Bronchial epithelial cell (primary cell): ENCODE measurements at places on chromosomes 2 and 18. TPM values are rescaled to one million over a fixed set of nuclear protein-coding genes. Genes with fewer than 3 reads are reported as not detected.
A peak's percentile ranks its signal among the peaks of the same experiment; 100 is the strongest.

DNA sequence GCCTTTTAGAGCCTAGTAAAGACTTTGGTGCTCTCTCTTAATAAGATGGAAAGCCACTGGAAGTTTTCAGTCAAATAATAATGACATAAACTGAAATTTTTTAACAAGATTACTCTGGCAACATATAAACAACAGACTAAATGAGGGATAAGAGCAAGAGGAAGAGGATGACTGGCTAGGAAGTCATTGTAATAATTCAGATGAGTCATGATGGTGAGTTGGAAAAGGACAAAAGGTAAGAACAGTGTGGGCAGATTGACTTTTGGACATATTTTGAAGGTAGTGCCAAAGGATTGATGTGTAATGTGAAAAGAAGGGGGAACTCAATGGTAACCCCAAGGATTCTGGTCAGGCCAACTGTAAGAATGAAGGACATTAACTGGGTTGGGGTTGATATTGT, 310.3 kb downstream of the NOL4 start:
- peak; percentile 77 for DNase-seq

DNA sequence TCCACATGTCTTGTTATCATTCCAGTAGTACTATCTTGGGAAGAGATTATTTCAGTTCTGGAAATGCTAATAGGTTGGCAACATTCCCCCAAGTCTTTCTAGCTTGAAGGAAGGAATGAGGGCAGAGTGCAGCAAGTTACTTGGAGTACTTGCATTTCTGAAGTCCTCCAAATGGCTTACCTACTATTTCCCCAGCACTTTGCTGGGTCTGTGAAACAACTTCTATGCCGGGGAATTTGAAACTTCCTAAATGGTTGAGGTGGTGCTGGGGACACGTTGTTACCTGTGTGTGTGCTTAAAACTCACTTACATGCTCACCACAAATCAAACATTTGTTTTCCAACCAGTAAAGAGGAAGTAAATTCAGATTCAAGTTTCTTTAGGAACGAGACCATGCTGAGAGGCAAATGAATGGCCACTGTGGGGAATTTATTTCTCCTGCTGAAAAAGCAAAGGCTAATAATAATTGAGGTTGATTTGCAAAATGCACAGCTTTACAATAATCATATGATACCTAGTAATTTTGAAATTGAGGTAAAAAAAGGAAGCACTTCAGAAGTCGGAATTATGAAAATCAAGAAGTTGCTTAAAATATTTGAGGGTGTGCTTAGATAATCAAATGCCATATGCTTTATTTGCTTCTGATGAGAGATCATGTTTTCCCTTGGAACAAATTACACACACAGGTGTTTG, 1167.7 kb upstream of the ZEB2 start:
- DNase-seq = peak; percentile 76

DNA sequence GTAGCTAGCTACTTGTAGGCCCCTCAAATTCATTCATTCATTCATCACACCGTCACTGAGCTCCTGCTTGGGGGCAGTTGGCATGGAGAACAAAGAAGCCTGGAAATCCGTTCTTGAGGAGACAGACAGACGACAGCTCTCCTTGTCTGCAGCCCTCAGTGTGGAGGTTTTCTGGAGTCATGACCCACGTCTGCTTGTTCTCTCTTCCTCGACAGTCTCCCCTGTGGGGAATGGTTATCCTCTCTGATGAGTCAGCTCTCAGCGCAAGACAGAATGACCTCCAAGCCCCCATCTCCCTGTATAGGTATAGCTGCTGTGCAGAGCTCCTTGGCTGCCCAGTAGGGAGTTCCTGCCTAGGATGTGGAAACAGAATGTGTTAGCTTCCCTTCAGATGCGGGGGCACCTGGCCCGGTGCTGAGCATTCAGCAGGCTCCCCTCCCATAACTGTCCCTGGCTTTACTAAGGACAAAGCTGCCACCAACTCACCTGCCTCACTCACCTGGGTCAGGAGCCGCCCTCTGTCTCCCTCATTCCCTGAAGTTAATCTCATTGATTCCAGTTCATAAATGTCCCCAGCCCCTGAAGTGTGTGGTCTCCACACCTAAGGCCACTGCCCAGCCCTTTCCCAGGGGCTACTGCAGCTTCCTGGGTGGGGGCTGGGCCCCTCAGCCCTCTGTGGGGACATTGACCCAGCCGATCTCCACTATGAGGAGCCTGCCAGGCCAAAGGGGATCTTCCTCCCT, 124.7 kb downstream of the ACKR3 start:
- no peak for DNase-seq

DNA sequence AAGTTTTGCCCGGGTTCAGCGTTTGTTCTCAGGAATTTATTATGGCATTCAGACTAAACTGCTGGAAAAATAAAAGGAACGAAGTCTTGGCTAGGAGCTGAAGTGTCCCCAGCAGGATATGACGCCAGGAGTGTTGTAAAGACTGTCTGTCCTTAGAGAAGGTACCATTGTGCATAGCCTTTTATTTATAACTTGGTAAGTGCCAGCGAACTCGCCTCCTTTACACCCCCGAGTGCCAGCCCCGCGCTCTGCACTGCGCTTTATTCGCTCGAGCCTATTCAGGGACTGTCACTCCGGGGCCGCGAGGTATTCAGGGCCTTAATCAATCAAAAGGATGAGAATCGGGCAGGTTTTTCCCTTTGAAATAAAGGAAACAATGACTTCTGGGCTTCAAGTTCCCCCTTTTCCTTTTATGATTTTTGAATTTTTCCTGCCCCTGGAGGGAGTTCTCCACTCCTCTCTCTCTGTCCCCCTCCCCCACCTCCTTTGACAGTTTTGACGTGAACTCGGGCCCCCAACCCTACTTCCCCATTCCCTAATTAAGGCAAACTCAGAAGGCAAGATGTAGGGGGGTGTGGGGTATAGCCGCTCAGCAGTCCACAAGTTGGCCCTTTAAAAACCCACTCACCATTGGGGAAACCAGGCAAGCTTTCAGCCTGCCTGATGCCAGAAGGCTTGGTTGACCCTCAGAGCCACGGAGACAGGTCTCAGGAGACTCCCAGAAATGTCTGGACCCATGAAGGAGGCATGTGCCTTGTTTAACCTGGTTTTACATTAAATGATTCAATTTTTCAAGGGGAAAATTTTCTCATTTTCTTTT, 1.3 kb upstream of the PAX3 start:
- no peak for DNase-seq

GRCh38 chr2:79980816-79981215, 323.7 kb downstream of the LRRTM1 start:
- no peak for DNase-seq

DNA sequence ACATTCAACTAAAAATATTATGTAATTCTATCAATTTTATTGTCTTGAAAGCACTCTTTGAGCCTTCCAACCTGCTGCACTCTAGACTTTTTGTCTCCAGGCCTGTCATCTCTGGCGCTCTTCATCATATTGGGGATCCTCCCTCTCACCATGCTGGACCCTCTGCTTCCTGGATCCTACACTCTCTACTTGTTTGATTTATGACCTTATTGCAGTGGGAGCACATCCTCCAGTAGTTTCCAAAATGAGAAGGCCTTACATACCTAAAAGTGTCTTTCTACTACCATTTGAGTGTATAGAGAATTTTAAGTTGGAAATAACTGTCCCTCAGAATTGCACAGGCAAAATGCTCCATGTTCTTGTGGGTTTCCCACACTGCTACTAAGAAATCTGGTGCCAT, 25.2 kb downstream of the PNO1 start:
- DNase-seq = no peak

GRCh38 chr18:77544792-77545191, 295.1 kb downstream of the GALR1 start:
- no peak for DNase-seq

The GDF7 gene
- under 0.01 and 0.13 TPM in 2 replicates for total RNA-seq

DNA sequence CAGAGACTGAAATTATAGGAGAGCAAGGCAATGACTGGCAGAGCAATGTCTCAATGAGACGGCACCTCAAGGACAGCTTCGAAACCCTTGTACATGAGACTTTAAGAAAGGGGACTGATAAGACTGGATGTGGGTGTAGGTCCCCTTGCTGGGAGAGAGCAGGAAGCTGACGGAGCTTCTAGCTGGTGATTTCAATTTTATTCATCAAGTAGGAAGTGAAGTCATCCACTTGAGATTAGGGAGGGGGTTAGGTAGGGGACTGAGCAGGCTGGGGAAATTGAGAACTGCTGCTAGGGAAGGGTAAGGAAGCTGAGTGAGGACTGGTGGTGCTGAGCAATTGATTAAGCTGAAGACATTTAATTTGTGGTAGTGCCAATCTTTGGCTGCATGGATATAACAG, 99.5 kb upstream of the ITGB6 start:
- DNase-seq = peak; percentile 85

The BMP10 gene
- total RNA-seq = not detected in 2 replicates

DNA sequence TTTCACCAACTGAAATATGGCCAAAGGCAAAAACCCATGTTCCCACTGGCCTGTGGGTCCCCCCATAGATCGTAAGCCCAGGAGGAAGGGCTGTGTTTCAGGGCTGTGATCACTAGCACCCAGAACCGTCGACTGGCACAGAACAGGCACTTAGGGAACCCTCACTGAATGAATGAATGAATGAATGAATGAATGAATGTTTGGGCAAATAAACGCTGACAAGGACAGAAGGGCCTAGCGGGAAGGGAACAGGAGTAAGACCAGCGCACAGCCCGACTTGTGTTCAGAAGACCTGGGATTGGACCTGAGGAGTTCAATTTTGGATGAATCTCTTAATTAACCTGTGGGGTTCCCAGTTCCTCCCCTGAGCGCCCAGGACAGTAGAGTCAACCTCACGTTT, 76.2 kb downstream of the TPO start:
- no peak for DNase-seq

GRCh38 chr2:229378386-229378785, 107.3 kb upstream of the PID1 start:
- DNase-seq = peak; percentile 15

GRCh38 chr2:3467654-3468053, 51.7 kb downstream of the ADI1 start:
- DNase-seq = no peak

The SERPINB4 gene
- 0.26 and 15.7 TPM in 2 replicates for total RNA-seq

The ADD2 gene
- total RNA-seq = not detected in 2 replicates

- peak; percentile 35 for DNase-seq
Observed at GRCh38 chr2:241062389-241063092, 39.5 kb downstream of the MTERF4 start.

GRCh38 chr2:85329181-85329651, 1.4 kb upstream of the TGOLN2 start:
- DNase-seq = no peak

- DNase-seq = no peak
Observed at GRCh38 chr2:78928502-78928901, 97.0 kb upstream of the REG3G start.

GRCh38 chr2:176653479-176654443, 384.5 kb downstream of the MTX2 start:
- peak; percentile 68 for DNase-seq

DNA sequence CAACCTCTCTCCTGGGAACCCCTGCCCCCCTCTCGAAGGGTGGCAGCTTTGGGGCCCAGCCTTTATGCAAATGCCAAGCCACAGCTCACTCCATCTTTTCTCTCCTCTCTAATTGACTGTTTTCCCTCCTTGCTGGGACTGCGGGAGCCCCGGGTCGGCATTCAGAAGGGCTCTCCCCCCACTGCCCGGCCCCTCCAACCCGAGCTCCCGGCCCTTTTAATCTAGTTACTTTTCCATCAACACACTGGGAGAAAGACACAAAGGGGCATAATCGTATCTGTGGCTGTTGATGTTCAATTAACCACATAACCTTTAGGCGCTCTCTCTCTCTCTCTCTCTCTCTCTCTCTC, 95.4 kb downstream of the INHBB start:
- DNase-seq = no peak

The SULT1C2 gene
- 0.13 TPM in 1 of 2 replicates, not detected in the other for total RNA-seq

The SFT2D3 gene
- 3.2 and 5.0 TPM in 2 replicates for total RNA-seq

The VIL1 gene
- total RNA-seq = not detected in 2 replicates

DNA sequence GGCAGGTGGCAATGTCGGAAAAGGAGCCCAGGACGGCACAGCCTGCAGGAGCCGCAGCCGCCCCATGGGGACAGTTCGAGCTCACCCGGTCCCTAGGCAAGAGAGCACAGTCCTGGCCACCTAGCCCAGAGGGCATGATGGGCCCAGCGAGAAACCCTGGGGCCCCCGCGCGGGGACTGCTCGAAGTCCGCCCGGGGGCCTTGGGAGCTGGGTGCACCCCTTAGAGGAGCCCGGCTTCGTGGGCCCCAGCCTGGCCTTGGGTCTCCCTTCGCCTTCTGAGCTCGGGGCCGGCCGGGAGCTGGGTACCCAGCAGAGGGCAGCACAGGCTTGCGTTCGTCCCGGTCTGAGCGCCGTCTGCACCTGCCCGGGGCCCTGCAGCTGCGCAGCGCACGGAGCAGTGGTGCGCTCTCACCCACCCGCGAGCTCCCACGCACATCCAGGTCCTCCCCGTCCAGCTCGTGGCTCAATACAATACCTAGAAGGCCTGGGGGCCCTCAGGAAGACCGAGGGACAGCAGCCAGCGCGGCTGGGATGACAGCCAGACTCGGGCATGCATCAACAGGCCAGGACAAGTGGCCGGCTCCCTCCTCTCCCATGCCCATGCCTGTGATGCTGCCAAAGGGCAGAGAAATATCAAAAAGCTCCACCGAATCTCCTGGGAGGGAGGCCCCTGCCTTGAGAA, 96.2 kb upstream of the ZNF532 start:
- peak; percentile 87 for DNase-seq

GRCh38 chr2:36769106-36769505, 72.6 kb downstream of the VIT start:
- DNase-seq = no peak

The SULT1C4 gene
- not detected in 2 replicates for total RNA-seq

The C1QL2 gene
- not detected in 2 replicates for total RNA-seq

GRCh38 chr2:126664234-126664633, 8.3 kb downstream of the GYPC start:
- DNase-seq = no peak

- no peak for DNase-seq
Observed at GRCh38 chr2:95392730-95393455, 9.6 kb upstream of the FAHD2A start.

GRCh38 chr2:234816491-234816890, 135.3 kb upstream of the SH3BP4 start:
- DNase-seq = no peak

DNA sequence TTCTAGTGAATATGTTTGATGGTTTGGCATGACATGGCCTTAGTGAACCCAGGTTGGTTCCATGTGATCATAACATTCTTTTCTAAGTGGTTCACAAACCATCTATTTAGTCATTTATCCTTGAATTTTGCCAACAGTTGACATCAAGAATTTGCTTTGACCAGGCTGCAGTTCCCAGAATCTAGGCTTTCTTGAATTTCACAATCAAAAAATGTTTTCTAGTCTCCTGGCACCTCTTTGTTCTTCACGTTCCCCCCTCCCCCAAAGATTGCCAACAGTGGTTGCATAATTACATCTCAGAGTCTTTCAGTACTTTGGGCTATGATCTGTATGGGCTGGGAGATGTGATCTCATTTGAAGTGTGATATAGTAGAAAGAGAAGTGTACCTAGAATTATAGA, 124.0 kb downstream of the GATA6 start:
- DNase-seq = peak; percentile 35

The PAIP2B gene
- 1.3 and 5.2 TPM in 2 replicates for total RNA-seq

The DSC1 gene
- total RNA-seq = 0.38 TPM in 1 of 2 replicates, not detected in the other

- peak; percentile 56 for DNase-seq
Observed at GRCh38 chr2:177429688-177430325, 37.2 kb downstream of the AGPS start.
